ENCODE measurements at places on chromosomes 7 and 10.

DNA sequence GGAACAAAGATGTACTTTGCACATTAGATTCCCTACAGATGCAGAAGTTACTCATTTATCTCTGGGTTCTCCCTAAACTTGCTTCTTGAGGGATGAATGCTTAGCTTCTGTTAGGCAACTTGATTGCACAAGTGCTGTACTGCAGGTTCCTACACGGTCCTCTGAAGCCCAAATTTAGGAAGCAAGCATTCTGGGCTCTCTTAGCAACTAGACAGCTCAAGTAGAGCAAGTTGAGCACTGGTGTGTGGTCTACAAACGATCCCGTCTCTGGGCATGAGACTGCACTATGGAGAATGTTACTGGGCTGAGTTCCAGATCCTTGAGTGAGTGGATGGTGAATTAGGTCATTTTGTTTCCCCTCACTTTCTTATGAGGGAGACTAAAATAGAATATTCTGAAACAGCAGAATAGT is 14.3 kb downstream of the SEMA3D start:
- no peak for DNase-seq

GRCh38 chr10:125159486-125159931 is 854 bp downstream of the CTBP2 start:
- DNase-seq, result no peak

- DNase-seq, result no peak
These were observed 42.9 kb upstream of the PDZD8 start for GRCh38 chr10:117418121-117418520.

DNA sequence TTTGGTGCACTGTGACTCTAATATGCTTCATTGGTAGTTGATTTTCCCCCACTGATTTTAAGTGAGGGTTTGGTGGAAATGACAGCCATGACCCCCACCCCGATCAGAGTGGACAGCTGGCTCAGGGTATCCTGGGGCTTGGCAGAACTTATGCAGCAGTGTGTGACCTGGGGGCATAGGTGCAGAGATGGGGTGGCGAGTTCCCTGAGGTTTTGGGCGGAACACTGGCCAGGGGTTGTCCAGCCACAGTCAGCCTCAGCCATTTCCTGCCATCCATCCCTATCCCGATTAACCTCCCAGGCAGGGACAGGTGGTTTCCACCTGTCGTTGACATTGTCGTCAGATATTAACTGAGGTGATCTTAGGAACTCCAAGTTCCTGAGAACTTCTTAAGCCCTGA is 155.8 kb upstream of the CHST15 start:
- no peak for DNase-seq

DNA sequence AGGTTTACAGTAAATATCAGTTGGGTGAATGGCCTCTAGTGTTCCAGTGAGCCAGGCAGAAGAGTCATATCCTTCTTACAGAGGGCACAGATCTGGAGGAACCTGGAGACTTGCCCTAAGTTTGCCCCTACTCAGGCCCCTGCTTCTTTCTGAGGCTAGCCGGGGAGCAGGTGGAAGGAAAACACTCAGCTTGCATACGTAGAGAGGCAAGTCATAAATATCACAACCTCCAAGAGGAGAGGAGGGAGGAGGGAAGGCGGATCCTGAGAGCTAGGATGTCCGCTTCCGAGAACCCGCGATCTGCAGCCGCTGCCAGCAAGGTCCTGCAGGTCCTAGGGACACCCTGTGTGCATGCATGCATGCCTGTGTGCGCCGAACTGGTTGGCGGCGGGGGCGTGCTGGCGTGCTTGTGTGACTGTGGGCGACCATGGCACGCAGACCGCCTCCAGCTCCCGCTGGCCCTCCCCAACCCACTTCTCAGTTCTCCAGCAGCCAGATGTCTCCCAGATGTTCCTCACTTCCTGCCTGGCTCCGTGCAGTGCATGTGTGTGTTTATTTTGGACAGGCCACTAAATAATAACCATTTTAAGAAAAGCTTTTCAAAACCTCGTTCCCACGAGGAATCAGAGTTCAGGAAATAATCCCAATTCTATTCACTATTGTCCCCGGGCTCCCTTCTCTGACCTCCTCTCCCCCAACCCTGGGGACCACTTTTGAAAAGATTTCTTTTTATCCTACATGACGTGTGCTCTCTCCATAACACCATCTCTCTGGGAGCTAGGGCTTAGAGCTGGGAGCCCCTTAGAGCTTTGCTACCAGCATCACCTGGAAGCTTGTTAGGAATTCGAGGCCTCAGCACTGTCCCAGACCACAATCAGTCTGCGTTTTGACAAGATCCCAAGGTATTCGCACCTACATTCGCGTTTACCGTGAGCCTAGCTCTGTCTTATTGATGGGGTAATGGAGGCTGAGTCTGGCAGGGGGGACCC is 32.4 kb downstream of the UNC5B start:
- no peak for DNase-seq

DNA sequence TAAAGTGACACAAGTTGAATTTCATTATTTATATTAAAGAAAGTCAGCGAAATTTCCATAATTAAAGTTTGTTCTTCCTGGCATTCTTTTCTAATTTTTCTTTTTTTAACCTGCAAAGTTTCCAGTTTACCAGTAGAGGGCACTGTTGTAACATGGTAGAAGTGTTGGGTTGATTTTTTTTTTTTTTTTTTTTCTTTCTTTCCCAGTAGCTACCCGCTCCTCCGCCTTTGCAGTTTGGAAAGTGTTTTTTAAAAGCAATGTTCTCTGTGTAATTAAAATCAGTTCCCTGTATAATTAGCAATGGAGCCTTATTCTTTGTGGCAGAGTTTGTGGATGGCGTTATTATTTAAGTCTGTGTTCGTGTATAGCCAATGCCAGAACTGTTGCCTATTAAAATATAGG is 53.7 kb downstream of the TAF3 start:
- DNase-seq, result no peak

- DNase-seq, result no peak
These were observed 132.9 kb downstream of the OAT start for GRCh38 chr10:124285587-124286527.

DNA sequence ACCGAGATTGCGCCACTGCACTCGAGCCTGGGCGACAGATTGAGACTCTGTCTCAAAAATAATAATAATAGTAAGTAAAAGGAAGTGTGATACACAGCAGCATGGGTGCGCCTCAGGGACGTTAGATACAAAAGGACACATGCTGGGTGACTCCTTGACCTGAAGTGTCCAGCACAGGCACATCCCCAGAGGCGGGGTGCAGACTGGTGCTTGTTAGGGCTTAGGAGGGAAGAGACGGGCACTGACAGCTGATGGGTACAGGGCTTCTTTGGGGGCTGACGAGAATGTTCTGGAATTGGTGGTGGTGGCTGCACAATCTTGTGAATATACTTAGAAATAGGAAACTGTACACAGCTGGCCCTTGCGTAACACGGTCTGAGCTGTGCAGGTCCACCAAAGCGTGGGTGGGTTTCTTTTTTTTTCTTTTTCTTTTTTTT is 61.8 kb upstream of the DNAJB6 start:
- peak; percentile 34 for DNase-seq

- DNase-seq, result no peak
These were observed 523.2 kb downstream of the GATA3 start for GRCh38 chr10:8577686-8578085.

- DNase-seq, result no peak
These were observed 454.5 kb upstream of the FZD8 start for GRCh38 chr10:36096576-36096975.

DNA sequence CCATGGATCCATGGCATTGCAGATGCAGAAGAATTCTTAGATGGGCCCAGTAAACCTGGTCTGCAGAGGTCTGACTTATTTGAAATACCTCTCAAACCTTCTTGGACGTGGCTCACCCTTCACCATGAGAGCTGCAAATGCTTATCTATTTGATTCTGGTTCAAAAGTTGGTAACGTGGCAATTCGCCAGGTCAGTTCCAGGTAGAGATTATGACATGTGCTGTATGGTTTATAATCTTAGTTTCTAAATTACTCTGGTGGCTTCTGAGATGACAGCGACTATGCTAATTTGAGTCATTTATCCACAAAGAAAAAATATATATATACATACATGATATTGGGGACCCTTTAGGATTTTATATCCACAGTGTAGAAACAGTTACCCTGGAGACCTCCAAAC is 68.8 kb downstream of the NRP1 start:
- DNase-seq, result no peak

DNA sequence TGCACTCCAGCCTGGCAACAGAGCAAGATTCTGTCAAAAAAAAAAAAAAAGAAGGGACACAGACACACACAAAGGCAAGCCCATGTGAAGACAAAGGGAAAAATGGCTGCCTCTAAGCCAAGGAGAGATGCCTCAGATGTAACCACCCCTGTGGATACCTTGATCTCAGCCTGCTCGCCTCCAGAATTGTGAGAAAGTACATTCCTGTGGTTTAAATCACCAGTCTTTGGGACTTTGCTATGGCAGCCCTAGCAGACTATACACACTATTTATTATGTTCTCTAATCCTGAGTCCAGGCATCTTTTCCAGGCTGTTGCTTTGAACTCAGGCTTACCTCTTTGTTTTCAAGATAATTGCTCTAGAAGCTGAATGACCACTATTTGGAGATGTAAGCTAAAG is 494.3 kb downstream of the GALNT17 start:
- no peak for DNase-seq

GRCh38 chr7:97020996-97021746 is 3.5 kb downstream of the DLX5 start:
- no peak for DNase-seq

DNA sequence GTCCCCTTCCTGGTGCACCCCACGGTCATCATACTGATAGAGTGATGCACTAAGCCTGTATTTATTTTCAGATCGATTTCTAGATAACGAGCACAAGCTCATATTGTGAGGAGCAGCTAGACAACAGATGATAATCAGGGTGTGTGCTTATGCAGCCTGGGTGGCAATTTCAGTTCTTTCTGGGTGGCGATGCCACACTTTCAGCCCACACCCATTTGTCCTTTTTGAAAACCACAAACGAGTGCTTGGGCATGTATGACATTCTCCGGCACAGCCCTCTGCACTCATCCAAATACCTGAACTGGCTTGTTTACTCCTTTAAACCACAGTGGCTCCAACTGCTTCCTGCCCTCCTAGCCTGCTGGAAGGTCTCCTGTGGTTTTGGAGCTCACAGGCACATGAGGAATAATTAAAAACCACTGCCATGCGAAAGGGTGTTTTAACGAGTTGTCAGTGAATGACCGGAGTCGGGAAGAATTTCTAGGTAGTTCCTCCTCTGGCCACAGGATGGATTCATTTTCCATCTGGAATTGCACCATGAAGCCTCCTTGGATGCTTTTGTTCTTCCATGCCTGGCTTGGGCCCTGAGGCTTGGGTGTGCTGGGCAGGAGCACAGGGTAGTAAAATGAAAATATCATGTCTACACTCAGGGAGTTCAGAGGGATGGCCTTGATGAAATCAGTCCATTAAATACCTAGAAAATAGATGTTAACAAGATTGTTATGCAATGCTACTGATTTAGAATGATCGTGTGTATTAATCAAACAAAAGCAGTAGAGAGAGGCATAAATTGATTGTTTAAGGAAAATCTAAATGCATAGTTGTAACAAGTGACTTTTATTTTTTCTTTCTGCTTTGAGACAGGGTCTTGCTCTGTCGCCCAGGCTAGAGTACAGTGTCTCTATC is 52.4 kb upstream of the ITGB1 start:
- DNase-seq, result no peak

GRCh38 chr10:79413196-79413595 is 32.2 kb downstream of the ZCCHC24 start:
- DNase-seq, result peak; percentile 41

GRCh38 chr10:96987842-96988175 is 155.7 kb downstream of the LCOR start:
- DNase-seq, result no peak

DNA sequence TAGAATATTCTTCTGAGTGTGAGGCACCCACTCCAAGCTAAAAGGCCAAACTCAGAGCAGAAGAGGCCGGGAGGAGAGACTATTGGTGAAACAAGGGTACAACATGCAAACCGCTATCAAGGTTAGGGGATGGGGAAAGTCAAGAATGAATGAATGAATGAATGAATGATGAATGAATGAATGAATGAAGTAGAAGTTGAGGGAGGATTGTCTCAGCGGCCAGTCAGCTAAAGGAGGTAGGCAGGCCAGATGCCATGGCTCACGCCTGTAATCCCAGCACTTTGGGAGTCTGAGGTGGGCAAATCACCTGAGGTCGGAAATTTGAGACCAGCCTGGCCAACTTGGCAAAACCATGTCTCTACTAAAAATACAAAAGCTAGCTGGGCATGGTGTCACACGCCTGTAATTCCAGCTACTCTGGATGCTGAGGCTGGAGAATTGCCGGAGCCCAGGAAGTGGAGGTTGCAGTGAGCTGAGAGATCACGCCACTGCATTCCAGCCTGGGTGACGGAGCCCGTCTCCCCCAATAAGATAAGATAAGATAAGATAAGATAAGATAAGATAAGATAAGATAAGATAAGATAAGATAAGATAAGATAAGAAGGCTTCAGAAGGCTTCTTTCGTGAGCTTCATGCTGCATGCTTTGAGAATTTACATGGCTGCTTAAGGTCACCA is 250.8 kb downstream of the CCDC3 start:
- DNase-seq, result no peak

- DNase-seq, result no peak
These were observed 39.2 kb upstream of the ZNF680 start for GRCh38 chr7:64602086-64602485.

DNA sequence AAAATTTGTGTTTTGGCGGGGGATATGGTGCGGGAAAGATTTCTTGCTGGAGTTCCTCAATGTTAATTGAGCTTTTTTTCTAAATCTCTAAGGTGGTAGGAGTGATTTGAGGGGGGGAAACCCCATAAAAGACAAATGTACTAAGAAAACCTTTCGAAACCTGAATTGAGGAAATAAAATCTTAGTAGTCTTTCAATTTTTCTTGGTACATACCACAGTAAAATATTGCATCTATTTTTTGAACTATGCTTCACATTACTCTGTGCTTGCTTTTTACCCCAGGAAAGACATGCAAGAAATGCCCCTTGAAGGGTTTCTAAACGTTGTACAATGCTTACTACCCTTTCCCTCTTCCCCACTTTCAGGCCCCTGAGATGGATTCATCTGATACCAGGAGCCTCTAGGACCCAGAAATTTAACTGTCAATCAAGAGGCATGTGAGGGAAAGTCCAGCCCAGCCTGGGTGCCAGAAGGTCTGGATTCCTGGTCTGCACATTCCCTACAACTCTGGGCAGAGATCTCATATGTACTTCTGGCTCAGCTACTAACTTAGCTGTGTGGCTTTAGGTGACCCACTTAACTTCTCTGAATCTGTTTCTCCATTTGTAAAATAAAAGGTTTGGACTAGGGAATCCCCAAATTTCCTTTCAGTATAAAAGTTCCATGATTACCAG is 5.8 kb upstream of the PDCD4 start:
- DNase-seq, result no peak

DNA sequence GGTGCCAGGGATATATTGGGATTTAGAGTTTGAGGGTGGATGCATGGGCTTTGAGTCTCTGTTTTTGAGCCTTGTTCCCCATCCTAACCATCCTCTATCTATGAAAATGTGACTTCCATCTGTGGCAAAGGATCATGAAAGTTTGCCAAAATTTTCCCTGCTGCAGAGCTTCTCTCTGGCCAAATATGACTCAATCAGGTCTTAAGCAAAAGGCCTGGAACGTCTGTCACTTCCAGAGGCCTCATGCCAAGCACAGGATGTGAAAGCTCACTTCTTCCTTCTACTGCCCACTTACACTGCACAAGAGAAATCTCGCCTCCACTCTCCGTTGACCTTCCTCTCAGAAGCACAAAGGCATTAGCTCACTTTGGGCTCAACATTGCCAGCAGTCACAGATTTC is 696.9 kb upstream of the NRP1 start:
- DNase-seq, result no peak
